ENCODE measurements at places on chromosomes 7 and 10.
A peak's percentile ranks its signal among the peaks of the same experiment; 100 is the strongest.

- DNase-seq: no peak
Observed at GRCh38 chr7:55778631-55779030, 83.9 kb downstream of the SEPTIN14 start.

GRCh38 chr7:48876087-48876486 lies 48.3 kb upstream of the CDC14C start:
- DNase-seq: no peak

DNA sequence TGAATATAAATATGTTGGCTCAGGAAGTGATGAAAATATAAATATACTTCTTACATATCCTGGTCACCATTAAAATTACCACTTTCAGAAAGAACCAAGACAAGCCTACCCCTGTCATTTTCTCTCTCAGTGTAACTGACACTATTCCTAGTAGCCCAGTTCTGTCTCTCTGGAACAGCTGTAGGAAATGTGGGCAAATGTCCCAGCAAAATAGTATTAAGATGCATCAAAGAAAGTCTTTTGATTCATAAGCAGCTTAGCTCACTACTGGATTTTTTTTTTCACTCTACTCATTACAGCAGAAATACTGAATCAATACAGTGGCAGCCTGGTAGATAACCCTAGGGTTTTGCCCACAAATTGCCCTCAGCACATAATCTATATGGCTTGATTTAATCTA lies 290.9 kb downstream of the DNAJB9 start:
- DNase-seq: no peak

GRCh38 chr7:111029574-111030251 lies 61.2 kb upstream of the LRRN3 start:
- peak; percentile 59 for DNase-seq

DNA sequence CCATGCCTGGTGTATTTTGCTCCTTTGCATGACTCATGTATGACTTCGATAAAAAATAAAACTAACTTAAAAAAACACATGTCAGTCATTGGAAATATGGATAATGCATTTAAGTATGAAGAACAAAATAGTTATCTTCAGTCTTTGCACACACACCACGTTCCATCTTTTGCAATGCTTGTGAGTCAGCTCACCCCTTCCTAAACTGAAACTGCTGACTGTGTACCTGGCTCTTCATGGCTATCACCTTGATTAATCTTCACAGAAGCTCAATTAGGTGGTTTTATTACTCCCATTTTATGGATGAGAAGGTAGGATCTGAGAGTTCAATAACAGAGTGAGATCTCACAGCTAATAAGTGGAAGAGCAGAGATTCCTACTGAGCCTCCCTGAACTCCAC lies 79.5 kb downstream of the CARD11 start:
- DNase-seq: no peak

- no peak for DNase-seq
Observed at GRCh38 chr7:46969303-46970130, 612.4 kb downstream of the TNS3 start.

- no peak for DNase-seq
Observed at GRCh38 chr10:14478604-14479003, 147.9 kb upstream of the FRMD4A start.

GRCh38 chr7:233249-234035 lies 41.1 kb downstream of the FAM20C start:
- no peak for DNase-seq

DNA sequence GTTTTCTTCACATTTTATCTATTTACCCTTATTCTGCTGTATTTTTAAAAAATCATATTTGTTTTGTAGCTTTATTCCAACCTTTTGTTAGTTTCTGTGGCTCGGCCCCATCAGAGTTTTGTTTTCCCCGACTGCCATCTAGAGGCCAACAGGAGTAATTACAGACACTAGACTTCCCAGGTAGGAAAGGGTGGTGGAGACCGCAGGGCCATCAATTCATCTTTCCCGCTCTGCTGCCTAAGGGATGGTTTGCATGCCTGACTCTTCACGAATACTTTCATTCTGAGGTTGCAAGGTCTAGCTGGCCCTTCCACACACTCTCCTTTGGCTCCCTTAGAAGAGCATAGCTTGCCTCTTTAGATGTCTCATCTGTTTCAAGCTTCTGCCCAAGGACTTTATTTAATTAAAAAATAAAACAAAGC lies 38.3 kb downstream of the LYZL2 start:
- peak; percentile 30 for DNase-seq

- DNase-seq: no peak
Observed at GRCh38 chr10:133257489-133258065, 19.1 kb downstream of the ADAM8 start.

- DNase-seq: no peak
Observed at GRCh38 chr10:44242091-44242490, 142.8 kb downstream of the CXCL12 start.

DNA sequence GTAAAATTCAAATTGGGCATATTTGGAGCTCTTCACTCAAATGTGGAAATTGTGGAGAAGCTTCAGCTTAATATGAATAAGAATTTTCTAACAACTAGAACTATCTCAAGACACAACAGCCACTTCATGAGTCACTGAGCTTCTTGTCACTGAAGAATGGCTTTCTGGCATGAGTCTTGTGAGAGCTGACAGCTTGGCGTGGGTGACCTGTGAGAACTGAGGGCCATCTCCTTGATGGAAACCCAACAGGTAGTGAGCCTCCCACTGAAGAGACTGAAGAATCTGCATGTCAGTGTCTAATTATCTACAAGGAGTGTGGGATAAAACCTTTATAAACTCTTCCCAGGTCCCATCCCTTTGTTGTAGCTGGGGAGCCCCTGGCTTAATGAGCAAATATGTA lies 66.0 kb downstream of the CLEC2L start:
- no peak for DNase-seq

DNA sequence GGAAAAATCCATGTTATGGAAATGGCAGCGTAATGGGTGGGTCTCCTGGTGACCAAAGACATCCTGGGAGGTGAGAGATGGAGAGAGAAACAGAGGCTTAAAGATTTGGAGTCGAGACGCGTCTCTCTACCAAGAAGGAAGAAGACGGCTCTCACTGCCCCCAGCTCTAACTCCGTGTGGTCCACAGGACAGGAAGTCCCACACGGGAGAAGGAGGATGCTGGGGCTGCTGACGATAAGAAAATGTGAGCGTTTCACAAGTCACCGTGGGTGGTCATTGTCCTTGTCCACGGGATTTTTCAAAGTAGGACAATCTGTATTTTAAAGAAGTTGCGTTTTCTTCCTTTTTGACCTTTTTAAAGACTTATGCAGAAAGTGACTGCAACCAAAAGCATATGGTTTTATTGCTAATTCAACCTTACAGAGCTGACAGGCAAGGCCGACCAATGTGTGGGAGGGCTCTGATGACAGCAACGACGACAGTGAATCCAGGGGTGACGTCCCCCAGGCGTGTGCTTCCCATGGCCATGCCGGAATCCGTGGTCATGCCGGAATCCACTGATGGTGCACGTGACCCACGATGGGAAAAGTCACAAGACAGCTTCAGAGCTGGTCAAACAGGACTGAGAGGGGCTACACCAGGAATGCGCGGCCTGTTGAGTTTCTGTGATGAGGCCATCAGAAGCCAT lies 341.2 kb downstream of the PTPRN2 start:
- DNase-seq: no peak

DNA sequence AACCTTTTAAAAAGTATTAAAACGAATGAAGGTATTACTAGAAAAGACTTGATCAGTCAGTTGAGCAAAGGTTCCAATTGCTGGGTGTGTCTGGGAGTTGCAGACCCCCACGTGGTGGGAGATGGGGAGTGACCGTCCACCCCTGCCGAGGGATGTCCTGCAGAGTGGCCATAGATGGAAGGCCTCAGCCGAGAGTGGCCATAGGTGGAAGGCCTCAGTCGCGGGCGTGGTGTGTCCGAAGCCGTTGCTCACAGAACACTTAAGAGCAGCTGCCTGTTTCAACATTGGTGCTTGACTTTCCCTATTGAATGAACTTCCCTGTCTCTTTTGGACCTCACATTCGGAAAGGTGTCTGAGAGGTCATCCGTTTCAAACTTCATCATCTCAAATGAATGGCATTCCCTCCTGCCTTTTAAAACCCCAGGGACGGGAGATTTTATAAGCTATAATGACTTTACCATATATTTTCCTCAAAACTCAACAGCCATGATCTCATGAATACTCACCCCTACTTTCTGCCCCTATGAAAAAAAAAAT lies 69.4 kb downstream of the CAMK1D start:
- DNase-seq: no peak

DNA sequence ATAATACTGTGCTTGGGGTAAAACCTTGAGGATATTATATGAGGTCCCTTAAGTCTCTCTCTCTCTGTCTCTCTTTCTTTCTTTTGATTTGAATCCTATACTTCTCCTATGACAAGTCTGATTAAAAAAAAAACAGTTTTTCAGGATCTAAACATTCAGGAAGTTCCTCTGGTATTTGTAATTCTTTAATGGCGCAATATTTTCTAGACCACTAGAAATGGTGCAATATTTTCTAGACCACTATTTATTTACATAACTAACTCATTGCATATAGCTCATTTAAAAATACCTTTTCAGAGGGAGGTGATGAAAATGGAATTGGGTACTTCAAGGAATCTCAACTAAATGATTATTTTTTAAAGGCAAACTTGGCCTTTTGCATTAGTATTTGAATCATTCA lies 1235.3 kb downstream of the GATA3 start:
- DNase-seq: no peak

- no peak for DNase-seq
Observed at GRCh38 chr7:32154797-32155196, 84.6 kb upstream of the PDE1C start.

- no peak for DNase-seq
Observed at GRCh38 chr7:141671705-141672496, 30.1 kb downstream of the DENND11 start.

DNA sequence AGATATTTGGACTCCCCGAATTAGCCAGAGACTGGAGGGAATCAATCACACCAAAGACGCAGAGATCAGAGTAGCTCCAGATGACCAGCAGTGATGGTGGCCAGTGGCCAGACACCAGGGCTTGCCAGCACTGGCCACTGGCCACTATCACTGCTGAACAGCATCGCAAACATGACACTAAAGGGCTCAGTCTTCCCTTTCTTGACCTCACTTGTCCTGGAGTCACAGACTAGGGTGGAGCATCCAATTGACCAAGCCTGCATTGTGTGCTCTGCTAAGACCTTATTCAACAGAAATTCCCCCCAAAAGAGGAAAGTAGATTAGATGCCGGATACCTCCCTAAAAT lies 234.7 kb downstream of the CREB5 start:
- no peak for DNase-seq

GRCh38 chr10:59036311-59037017 lies 140.0 kb upstream of the PHYHIPL start:
- no peak for DNase-seq

DNA sequence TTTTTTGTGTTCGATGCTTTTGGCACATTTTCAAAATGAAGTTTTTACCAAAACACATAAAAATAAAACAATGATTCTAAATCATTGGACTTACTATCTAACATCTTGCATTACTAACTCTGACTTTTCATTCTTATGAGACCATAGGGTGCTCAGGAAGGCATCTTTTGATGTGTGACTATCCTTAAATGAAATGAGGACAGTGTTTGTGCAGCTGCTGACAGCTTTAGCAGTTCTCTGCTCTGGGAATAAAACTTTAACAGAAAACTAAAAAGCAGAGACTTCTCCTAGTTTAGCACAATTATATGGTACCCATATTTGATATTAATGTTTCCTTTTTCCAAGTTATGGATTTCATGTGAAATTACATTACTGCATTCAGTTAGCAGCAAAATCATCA lies 471.6 kb downstream of the ARL4A start:
- no peak for DNase-seq

- DNase-seq: no peak
Observed at GRCh38 chr10:329361-330099, 194.3 kb downstream of the ZMYND11 start.

DNA sequence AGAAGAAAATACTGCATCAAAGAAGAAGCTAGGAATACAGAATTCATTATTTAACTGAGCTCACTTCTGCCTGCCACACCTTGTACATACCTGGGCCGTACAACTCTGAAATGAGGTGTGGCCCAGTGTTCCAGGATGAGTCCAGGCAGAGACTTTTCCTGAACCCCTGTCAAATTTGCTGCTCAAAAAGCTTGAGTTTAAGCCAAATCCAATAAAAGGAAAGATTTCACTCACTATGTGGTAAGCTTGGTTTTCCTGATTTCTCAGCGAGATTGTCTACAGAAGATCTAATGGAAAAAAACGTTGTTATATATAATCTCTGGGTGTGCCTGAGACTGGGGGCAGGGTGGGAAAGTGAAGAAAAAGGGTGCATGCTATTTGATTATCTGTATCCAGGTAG lies 72.1 kb upstream of the EGFR start:
- DNase-seq: no peak

DNA sequence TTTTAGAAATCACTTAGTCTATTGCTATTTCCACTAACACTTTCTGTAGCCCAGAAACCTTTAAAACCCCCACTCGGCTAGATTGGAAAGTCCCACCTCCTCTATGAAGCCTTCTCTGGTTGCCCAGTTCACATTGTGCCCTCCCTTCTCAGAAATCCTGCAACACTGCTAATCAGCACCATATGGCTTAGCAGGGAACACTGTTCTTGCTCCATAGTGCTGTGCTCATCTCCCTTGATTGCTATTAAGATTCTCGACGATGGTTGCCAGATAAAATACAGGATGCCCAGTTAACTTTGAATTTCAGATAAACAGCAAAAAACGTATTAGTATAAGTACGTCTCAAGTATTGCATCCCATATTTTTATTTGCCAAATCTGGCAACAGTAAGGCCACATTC lies 40.1 kb upstream of the XPNPEP1 start:
- no peak for DNase-seq

DNA sequence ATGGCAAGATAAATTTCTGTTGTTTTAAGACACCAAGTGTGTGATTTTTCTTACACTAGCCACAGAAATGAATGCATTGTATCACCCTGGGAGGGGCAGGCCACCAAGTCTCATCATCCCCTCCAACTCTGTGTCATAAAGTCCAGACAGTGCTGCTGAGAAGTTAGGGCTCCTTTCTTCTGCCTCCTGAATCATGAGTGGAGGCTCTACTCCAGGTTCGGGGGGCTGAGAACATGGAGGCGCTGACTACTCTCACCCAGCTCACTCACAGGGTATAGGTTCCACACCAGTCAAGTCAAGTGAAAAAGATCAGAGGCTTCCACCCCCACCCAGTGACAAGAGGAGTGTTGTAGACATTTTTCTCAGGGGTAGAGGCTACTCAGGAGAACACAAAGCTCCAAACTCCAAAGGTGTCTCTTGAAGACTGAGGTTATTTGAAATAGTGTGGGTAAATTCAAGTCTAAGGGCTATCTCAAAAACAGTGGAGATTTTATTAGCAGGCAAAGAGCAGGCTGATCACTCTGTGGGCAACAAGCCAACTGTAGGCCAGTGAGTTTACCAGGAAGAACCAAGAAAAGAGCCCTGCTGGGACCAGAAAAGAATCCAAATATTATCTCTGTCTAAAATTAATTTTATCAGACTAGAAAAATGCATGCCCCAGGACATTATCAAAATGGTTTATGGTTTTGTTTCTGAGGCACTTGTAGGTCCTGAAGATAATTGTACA lies 118.6 kb upstream of the RET start:
- no peak for DNase-seq

- no peak for DNase-seq
Observed at GRCh38 chr7:725223-726005, 1.1 kb upstream of the DNAAF5 start.
